ENCODE measurements at places on chromosomes 6 and 20. TPM values are rescaled to one million over a fixed set of nuclear protein-coding genes. Genes with fewer than 3 reads are reported as not detected.

GRCh38 chr6:40640599-40641227 lies 53.5 kb upstream of the LRFN2 start:
- DNase-seq, result no peak

GRCh38 chr6:78916411-78916810 lies 49.1 kb downstream of the IRAK1BP1 start:
- DNase-seq, result no peak

DNA sequence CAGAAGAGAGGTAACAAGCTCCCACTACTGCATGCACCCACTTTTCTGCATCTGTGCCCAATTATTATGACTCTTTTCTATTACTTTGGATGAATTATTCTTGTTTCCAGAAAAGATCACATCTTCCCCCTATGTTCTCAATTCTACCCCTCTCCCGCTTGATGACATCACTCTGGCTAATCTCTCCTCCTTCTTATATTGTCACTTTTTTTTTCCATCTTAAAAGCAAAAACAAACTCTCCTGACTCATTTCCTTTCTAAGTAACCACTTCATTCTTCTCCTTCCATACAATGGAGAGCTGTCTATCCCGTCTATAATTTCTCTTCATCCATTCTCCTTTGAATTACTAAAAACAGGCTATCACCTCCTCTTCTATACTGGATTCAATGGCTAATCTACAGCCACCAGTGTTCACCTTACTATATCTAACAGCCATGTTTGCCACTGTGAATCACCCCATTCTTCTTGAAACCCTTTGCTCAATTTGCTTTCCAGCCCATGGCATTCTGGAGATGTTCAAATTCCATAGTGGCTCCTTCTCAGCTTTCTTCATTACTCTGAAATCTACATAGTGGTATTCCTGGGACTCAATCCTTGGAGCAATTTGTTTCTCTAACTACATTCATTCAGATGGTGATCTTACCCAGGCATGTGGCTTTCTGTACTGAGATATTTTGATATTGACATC lies 378.4 kb downstream of the ARHGAP18 start:
- DNase-seq, result no peak

GRCh38 chr20:38063911-38064530 lies 30.5 kb downstream of the RPRD1B start:
- no peak for DNase-seq

- DNase-seq, result no peak
These were observed 334.3 kb upstream of the MANEA start for GRCh38 chr6:95243053-95243452.

- DNase-seq, result no peak
These were observed 253.0 kb upstream of the TBX18 start for GRCh38 chr6:85017352-85017751.

GRCh38 chr20:31809661-31810060 lies 9.5 kb upstream of the MYLK2 start:
- DNase-seq, result no peak

DNA sequence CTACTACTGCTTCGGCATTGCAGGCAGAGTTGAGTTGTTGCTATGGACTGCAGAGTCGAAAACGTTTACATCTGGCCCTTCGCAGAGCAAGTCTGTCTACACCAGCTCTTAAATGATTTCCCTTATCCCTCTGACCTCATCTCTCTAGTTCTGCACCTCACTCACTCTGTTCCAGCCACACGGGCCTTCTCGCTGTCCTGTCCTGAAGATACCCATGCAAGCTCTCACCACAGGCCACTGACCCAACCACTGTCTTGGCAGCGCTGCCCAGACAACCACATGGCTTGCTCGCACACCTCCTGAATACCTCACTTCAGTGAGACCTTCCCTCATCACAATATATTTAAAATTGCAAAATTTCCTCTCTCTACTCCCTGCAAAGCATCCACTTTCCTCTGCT lies 31.4 kb downstream of the B4GALT5 start:
- DNase-seq, result no peak

DNA sequence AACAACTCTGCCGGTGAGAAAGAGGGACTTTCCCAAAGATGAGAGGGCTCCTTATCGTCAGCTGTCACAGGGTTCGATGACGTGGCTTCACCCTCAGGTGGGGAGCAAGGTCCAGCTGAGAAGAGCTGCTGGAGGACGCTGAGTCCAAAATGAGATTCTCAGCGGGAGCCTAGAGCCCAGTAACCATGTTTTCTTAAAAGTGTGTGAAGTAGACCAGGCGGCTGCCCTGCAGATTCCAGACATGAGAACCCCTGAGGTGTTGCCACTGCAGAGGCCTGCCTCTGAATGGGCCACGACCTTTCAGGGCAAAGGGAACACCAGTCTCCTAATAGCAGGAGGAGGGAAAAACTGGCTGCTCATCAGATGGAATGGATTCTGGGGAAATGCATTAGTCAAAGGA lies 375.1 kb downstream of the BTBD9 start:
- DNase-seq, result no peak

- no peak for DNase-seq
These were observed 257.7 kb downstream of the SYNE1 start for GRCh38 chr6:152379423-152379822.

DNA sequence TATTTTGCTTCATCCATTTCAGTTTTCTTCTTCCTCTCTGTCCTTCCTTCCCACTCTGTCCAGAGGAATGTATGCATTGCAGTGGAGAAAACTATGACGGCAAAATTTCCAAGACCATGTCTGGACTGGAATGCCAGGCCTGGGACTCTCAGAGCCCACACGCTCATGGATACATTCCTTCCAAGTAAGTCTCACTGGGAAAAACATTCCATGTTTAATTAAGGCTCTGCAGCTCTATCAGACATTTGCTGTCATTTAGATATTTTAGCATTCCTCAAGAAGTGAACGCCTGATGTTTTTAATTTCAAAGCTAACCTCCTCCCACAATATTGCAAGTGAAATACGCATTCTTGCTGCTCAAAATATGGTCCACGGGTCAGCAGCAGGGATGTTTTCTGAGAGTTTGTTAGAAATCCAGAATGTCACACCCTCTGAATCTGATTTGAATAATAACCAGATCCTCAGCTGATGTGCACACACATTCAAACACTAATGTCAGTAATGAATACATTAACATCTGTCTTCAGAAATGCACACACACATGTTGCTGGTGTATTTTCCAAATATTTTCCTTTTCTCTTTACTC lies 12.8 kb downstream of the PLG start:
- no peak for DNase-seq

DNA sequence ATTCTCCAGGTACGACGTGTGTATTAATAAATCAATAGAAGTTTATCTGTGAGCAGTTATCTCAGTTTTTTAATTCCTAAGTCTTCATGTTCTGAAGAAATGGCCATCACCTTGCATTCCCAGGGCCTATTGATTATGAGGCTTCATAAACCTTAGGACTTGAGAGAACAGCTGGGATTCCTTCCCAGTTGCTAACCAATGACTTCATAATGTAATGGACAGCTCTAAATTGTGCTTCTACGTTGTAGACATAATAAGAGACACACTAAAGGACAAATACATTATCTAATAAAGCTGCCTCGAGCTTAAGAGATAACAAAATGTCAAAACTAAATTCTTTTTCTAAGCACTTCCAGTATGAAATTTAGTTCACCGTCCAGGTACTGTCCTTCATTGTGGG lies 30.6 kb downstream of the TSHZ2 start:
- no peak for DNase-seq

DNA sequence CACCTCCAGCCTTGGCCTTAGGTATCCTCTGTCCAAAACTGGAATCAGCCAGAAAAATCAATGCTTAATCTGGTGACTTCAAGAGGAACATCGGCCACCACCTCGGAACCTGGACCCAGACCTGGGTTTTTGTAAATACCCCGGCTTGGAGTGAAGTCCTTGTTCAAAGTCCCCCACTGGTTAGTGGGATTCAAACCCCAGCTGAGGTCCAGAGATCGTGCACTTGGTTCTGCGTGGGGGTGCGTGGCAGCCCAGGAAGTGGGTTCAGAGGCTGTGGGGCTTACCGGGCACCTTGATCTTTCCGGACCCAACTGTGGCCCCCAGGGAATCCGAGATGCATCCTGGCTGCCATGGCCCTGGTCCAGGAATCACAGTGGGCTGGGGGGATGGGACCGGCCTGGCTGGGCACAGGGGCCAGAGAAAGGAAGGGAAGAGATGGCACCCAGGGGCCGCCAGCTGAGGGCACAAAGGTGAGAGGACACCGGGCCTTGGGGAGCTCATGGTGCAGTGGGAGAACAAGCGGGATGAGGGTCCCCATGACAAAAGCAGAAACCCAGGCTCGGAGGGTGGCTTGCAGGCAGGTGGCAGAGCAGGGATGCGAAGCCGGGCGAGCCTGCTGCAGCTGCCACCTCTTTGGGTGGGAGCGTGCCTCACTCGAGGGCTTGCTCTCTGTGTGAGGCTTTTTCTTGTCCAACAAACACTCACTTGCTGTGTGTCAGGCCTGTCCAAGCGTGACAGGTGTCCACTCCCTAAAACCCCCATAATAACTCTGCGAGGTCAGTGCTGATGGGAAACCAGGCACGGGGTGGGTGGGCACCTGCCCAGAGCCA lies 27.7 kb downstream of the ZBP1 start:
- DNase-seq, result no peak

- no peak for DNase-seq
These were observed 113.0 kb downstream of the GMDS start for GRCh38 chr6:2132416-2132815.

DNA sequence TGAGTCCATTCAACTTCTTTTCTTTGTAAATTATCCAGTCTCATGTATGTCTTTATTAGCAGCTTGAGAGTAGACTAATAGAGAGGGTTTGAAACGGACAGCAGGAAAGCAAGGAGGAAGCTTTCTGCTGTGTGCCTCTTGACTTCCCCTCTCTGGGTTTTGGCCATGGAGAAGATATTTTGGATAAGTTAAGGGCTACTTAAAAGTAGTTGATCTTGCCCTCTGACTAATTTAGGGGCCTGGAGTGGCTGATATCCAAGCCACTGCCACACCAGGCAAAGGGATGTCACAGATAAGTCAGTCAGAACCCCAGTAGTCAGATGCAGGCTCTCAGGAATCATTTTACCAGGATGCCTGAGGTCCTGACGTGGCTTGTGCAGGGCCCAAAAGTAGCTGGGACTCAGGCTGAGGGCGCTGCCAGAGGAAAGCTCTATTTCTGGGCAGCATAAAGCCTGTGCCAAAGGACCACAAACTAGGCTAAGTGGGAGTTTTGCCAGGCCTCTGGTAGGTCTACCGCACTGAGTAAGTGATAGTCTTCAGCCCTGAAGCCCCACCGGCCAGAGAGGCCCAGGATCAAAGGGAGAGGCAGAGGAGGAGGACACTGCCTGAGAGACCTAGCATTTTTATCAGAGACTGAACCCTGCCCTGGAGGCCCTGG lies 41.6 kb upstream of the IYD start:
- no peak for DNase-seq

- DNase-seq, result peak; percentile 64
These were observed 218.2 kb downstream of the BMP7 start for GRCh38 chr20:57048027-57048869.

DNA sequence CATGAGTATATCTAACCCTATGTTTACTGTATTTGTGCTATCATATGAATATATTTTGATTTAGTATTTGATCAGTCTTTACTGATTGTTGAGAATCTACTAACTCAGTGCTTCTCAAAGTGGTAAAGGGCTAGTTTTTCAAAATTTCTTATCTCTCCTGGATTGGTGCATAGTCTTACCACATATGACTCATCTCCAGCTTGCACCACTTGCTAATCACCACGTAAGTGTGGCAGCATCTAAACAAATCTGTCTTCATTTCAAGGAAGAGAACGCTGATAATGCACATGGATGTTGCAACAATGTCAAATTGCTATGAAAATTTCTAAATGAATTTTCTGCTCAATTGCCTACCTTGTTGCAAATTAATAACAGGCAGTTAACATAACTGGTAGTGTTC lies 299.5 kb downstream of the PAX1 start:
- DNase-seq, result no peak

DNA sequence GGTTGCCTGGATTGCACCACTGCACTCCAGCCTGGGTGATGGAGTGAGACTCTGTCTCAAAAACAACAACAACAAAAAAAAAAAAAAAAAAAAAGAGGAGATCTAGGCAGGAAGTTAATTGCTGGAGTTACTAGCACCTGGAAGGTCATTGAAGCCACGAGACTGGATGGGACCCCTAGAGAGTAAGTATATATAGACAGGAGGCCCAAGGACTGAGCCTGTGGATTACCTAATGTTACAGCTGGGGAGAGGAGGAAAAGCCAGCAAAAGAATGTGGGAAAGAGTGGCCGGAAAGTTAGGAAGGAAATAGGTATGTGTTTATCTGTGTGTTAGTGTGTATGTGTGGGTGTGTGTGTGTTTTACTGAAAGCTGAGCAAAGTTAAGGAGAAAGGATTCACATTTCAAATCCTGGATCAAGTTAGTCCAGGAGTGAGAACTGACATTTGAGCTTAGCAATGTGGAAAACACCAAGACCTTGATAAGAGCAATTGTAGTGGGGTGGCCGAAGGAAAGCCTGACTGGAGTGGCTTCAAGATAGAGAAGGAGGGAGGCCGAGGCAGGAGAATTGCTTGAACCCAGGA lies 38.4 kb downstream of the ANKRD6 start:
- no peak for DNase-seq

DNA sequence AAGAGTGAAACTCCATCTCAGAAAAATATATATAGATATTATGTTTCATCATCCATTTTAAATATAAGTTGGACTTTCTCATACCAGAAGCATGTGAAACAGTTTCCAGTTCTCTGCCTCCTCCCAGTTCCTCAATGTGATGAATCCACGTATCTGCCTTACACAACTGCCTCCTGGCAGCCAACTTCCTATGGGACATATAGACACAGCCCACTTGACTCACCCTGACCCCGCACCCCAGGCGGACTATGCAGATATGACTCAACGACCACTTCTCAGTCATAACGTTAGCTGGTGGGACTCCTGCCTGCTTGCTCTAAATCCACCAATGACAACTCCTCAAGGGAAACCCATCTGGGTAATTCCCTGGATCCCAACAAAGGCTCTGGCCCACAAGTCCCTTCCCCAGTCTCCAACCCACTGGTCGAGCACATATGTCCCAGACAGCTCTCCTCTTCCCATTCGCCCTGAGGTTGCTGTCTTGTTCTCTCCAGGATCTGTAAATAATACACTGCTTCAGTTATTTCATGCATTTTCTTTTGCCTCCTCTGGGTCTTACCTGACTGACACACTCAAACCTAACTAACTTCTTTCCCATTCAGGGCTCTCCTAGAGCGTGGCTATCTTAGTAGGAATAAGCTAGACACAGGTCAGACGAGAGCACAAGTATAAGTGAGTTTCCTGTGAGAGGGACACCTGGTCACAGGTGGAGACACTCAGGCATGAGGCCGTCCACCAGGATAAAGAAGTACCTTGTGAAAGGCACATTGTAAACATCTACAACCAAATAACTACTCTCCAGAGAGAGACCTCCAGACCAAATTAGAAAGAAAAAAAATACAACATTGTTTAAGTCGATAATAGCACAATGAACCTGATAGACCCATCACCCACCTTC lies 548.5 kb downstream of the CD83 start:
- DNase-seq, result no peak

GRCh38 chr6:21241231-21242130 lies 352.1 kb upstream of the SOX4 start:
- no peak for DNase-seq

GRCh38 chr6:25578538-25578937 lies 73.5 kb upstream of the SCGN start:
- DNase-seq, result no peak

The HLA-DMA gene
- total RNA-seq, result 26.0 TPM

The ELOVL2 gene
- 0.83 TPM for total RNA-seq

The HRH3 gene
- not detected for total RNA-seq

The PTPN1 gene
- total RNA-seq, result 22.5 TPM

The TFAP2C gene
- total RNA-seq, result 3.5 TPM

The ACSS2 gene
- total RNA-seq, result 70.1 TPM

The PHACTR1 gene
- 7.5 TPM for total RNA-seq

The ADGB gene
- 0.55 TPM for total RNA-seq

The ZC2HC1B gene
- total RNA-seq, result not detected

The FLRT3 gene
- total RNA-seq, result 6.4 TPM

The LY6G6F gene
- total RNA-seq, result not detected

The AIF1 gene
- total RNA-seq, result 38.5 TPM

The MYBL2 gene
- total RNA-seq, result not detected

All from sigmoid colon (tissue), 7 donors.